ENCODE measurements at places on chromosomes 16 and 17.

GRCh38 chr17:58337600-58338453 is 9.2 kb upstream of the TSPOAP1 start:
- peak; percentile 53 for DNase-seq

DNA sequence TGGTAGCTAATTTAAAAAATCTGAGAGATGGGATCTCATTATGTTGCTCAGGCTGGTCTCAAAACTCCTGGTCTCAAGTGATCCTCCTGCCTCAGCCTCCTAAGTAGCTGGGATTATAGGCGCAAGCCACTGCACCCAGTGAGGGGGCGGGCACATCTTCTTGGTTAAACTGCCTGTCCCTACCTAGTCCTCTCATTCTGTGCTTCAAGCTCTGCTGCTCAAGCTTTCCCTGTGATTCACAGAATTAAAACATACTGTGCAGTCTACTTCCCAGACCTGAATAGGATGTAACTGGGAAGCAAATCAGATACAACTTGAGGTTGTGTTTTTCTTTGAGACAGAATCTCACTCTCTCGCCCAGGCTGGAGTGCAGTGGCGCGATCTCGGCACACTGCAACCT is 2.3 kb downstream of the MRPL38 start:
- no peak for DNase-seq

- DNase-seq: no peak
Measured at GRCh38 chr16:84043486-84044117, 1.0 kb upstream of the SLC38A8 start.

DNA sequence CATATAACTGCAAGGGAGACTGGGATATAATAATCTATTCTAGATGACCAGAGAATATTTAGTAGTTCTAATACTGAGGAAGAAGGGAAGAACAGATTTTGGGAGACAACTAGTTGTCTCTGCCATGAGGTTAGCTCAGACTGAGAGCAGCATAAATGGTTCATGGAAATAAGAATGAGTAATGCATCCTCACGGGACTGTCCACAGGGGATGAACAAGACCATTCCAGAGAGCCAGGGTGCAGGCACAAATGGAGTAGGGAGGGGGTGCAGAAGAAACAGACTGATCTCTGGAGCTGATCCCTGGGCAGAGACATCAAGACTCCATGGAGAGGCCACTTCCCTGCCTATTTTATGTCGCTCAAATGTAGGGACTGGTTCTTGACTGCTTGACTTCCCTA is 30.4 kb downstream of the NLRC5 start:
- no peak for DNase-seq

GRCh38 chr17:3907483-3908216 is 8.6 kb downstream of the P2RX1 start:
- DNase-seq: no peak

DNA sequence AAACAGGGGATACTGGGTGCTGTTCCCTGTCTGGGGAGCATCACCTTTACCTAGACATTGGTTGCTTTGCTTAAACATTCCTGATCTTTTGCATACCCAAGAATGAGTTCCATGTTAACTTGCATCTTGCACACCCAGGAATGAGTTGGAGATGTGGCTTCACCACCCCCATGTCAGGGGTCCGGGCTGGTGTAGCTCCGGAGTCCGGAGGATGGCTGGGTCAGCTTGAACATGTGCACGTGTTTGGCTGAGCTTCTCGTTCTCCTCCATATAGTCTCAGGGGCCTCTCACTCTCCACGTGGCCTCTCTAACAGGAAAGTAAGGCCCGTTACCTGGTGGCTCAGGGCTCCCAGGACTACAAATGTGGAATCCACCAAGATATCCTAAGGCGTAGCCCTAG is 18.2 kb upstream of the AMZ2 start:
- DNase-seq: no peak

- no peak for DNase-seq
Measured at GRCh38 chr16:9176547-9177418, 85.3 kb downstream of the HAPSTR1 start.

DNA sequence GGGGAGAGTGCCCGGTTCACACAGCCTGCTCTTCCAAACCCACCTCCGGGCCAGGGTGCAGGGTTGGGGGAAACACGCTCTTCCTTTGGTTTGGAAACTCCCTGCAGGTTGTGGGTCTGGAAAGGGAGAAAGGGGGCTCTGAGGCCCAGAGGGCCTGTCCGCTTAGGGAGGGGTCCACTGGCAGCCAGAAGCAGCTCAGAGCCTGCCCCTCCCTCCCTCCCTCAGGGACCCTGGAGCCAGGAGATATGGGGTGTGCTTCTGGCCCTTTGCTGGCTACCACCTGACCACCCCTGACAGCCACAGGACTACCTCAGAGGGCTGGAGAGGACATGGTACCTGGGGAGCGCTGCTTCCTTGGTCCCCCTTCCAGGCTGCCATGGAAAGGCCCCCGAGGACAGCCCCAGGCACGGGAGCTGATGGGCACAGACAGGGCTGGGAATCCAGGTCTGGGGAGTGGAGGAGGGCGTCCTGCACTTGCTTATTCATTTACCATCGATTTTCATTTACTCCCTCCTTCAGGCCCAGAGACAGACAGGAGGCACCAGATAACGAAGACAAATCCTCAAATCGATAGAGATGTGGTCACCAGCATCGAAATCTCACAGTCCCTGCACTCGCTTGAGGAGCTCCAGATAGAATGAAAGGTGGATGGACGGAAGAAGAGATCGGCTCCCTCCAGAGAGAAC is 48.4 kb upstream of the DOC2B start:
- no peak for DNase-seq

All from renal pelvis (tissue), 12 donors.